Lung (tissue), 17 donors: ENCODE measurements at places on chromosomes 5 and 9. TPM values are rescaled to one million over a fixed set of nuclear protein-coding genes. Genes with fewer than 3 reads are reported as not detected.

Gene ADRA1B
- 1.2 TPM for polyA plus RNA-seq

GRCh38 chr5:10788358-10788757 lies 27.3 kb upstream of the DAP start:
- H3K27ac ChIP-seq, result no peak overlapping the region
- DNase-seq, result no peak
- H3K36me3 ChIP-seq, result no peaks in the 10 kb centered on the region
- no peaks in the 10 kb centered on the region for H3K4me1 ChIP-seq
- H3K4me3 ChIP-seq, result no peak overlapping the region

Gene CATSPER3
- 0.38 TPM for polyA plus RNA-seq

Gene TEX48
- polyA plus RNA-seq, result not detected

GRCh38 chr5:111425205-111425604 lies 87.1 kb downstream of the STARD4 start:
- H3K4me1 ChIP-seq, result no peaks in the 10 kb centered on the region
- no peak overlapping the region for H3K4me3 ChIP-seq
- H3K27ac ChIP-seq, result no peak overlapping the region

GRCh38 chr5:84202136-84202535 lies 182.5 kb downstream of the EDIL3 start:
- no peaks in the 10 kb centered on the region for H3K36me3 ChIP-seq
- no peak overlapping the region for H3K4me3 ChIP-seq
- H3K27me3 ChIP-seq, result no peaks in the 10 kb centered on the region
- H3K27ac ChIP-seq, result no peak overlapping the region

GRCh38 chr5:3996707-3997336 lies 401.2 kb downstream of the IRX1 start:
- H3K36me3 ChIP-seq, result no peaks in the 10 kb centered on the region
- peaks cover 5% of the 10 kb centered on the region for H3K4me1 ChIP-seq
- no peak overlapping the region for H3K27ac ChIP-seq
- no peaks in the 10 kb centered on the region for H3K27me3 ChIP-seq
- DNase-seq, result no peak

- no peaks in the 10 kb centered on the region for H3K4me1 ChIP-seq
- no peak for DNase-seq
- no peak overlapping the region for H3K27ac ChIP-seq
- H3K4me3 ChIP-seq, result no peak overlapping the region
- no peaks in the 10 kb centered on the region for H3K36me3 ChIP-seq
Measured at GRCh38 chr5:132050661-132051552, 9.5 kb upstream of the IL3 start.

- H3K4me3 ChIP-seq, result no peak overlapping the region
- no peaks in the 10 kb centered on the region for H3K27me3 ChIP-seq
- H3K36me3 ChIP-seq, result no peaks in the 10 kb centered on the region
Measured at GRCh38 chr5:120199559-120199958, 264.5 kb upstream of the PRR16 start.

DNA sequence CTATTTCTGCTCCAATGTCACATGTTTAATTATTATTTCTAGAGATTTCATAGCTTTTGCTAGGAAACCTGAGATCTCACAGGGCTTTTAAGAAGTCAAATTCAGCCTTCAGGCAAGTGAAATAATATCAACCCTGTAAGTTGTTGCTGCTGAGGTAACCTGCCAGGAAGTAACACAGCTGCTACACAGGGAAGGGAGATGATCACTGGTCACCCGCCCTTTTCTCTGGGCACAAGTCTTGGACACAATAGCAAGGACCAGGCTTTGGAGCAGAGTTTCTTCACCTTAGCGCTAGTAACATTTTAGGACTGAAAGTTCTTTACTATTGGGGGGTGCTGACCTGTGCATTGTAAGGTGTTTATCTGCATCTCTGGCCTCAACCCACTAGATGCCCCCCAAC lies 50.1 kb downstream of the PTTG1 start:
- H3K36me3 ChIP-seq, result no peaks in the 10 kb centered on the region
- no peak for DNase-seq
- H3K4me3 ChIP-seq, result no peak overlapping the region
- peaks cover 5% of the 10 kb centered on the region for H3K4me1 ChIP-seq

Gene PDE6A
- 0.06 TPM for polyA plus RNA-seq

GRCh38 chr5:169805527-169805934 lies 168.5 kb downstream of the DOCK2 start:
- DNase-seq, result no peak
- no peak overlapping the region for H3K4me3 ChIP-seq
- peaks cover 2% of the 10 kb centered on the region for H3K27me3 ChIP-seq
- H3K4me1 ChIP-seq, result no peaks in the 10 kb centered on the region
- no peaks in the 10 kb centered on the region for H3K36me3 ChIP-seq
- no peak overlapping the region for H3K27ac ChIP-seq

DNA sequence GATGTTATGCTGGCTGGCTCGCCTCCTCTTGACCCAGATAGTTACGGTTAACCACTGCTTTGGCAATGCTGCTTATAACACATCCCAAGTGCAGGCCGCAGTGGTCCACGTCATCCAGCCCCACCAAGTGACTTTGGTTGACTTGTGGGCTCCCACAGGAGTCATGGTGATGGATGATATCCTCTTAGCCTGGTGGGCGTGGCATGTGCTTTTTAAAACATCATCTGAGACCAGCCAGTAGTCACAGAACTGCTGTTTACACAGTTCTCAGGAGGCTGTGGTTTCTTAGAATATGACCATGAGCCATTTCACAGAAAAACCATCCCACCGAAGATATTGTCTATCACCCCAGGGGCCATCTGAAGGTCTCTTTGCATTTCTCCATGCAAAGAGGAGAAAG lies 216.9 kb downstream of the SH3GL2 start:
- H3K27me3 ChIP-seq, result no peaks in the 10 kb centered on the region
- no peaks in the 10 kb centered on the region for H3K4me1 ChIP-seq
- H3K27ac ChIP-seq, result no peak overlapping the region
- no peak overlapping the region for H3K4me3 ChIP-seq
- DNase-seq, result no peak

DNA sequence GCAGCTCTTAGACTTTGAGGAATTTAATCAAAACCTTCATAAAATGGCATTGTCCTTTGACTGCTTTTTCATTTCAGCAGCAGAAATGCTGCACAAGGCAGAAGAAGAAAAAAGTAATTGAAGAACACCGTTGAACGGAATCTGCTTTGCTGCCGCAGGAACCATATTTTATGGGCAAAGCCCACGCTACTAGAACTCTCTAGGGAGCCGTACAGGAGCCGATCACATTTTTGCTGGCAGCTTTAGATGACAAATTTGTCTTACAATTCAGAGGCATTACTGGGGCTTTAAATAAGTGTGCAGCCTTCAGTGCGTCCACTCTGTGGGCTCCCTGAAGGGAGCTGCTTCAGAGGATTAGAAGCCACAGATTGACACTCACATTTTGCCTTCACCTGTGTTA lies 5.4 kb downstream of the CFAP90 start:
- peaks cover 3% of the 10 kb centered on the region for H3K27me3 ChIP-seq
- H3K4me1 ChIP-seq, result no peaks in the 10 kb centered on the region
- no peak for DNase-seq
- no peak overlapping the region for H3K4me3 ChIP-seq

DNA sequence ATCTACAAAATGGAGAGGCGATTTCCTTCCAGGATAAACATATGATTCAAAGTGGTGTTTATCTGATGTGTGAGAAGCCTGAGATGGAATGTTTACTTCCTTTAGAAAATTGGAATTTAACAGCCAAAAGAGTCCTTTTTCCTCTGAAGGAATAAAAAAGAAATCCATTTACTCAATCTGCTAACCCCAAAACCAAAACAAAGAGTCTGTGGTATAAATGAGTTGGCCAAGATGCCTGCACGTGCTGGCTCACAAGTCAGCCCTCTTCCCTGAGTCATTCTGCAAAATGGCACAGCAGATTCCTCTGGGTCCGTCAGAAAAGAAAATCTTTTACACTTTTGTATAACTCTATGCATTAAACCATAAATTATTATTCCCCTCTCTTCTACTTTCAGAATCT lies 60.8 kb downstream of the EBF1 start:
- DNase-seq, result no peak
- no peaks in the 10 kb centered on the region for H3K36me3 ChIP-seq
- H3K27ac ChIP-seq, result peak overlapping the region; percentile 51
- no peak overlapping the region for H3K4me3 ChIP-seq
- H3K27me3 ChIP-seq, result peaks cover 46% of the 10 kb centered on the region

DNA sequence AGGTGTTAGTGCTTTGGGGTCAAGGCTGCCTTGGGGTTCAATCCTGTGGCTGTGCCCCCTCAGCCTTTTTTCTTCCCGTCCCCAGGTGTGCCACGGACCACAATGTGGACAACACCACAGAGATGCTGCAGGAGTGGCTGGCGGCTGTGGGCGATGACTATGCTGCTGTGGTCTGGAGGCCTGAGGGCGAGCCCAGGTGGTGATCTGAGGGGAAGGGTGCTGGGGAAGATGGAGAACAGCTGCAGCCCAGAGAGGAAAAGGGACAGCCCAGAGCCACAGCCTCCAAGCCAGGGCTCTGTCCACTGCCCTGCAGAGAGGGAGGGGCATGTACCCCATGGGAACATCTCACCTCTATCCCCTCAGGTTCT lies 2.1 kb downstream of the CERCAM start:
- peaks cover 5% of the 10 kb centered on the region for H3K4me1 ChIP-seq
- no peaks in the 10 kb centered on the region for H3K27me3 ChIP-seq
- H3K36me3 ChIP-seq, result peaks cover 2% of the 10 kb centered on the region
- DNase-seq, result no peak

Gene DRD1
- 0.23 TPM for polyA plus RNA-seq

Gene CYLC2
- not detected for polyA plus RNA-seq

GRCh38 chr5:73279805-73280204 lies 106.8 kb downstream of the TMEM174 start:
- no peaks in the 10 kb centered on the region for H3K4me1 ChIP-seq
- H3K27me3 ChIP-seq, result peaks cover 24% of the 10 kb centered on the region
- no peaks in the 10 kb centered on the region for H3K36me3 ChIP-seq
- no peak for DNase-seq
- H3K27ac ChIP-seq, result no peak overlapping the region
- H3K4me3 ChIP-seq, result no peak overlapping the region
